ENCODE measurements at places on chromosomes 13 and 19.

GRCh38 chr19:7772752-7773291 lies 9.8 kb downstream of the CLEC4M start:
- DNase-seq, result no peak

- DNase-seq, result no peak
Measured at GRCh38 chr13:60788156-60788829, 391.3 kb downstream of the TDRD3 start.

GRCh38 chr13:76630629-76631230 lies 255.5 kb downstream of the KCTD12 start:
- DNase-seq, result no peak

DNA sequence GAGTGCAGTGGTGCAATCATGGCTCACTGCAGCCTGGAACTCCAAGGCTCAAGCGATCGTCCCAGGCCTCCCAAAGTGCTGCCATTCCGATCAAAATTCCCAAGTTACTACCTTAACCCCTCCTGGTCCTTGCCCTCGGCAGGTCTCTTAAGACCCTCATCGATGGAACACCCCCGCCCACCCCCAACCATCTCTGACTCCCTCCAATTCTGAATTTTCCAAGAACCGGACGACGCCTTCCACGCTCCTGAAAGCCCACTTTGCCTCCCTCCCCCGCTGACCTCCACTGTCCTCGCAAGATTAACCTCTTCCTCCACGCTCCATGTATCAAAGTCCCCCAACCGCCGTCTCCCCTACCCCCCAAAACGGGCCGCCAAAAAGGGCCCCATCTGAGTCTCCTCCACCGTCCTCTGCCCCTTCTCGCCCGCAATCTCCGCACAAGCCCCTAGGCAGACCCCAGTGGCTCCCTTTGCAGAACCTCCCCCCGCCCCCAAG lies 539 bp downstream of the DAPK3 start:
- no peak for DNase-seq

DNA sequence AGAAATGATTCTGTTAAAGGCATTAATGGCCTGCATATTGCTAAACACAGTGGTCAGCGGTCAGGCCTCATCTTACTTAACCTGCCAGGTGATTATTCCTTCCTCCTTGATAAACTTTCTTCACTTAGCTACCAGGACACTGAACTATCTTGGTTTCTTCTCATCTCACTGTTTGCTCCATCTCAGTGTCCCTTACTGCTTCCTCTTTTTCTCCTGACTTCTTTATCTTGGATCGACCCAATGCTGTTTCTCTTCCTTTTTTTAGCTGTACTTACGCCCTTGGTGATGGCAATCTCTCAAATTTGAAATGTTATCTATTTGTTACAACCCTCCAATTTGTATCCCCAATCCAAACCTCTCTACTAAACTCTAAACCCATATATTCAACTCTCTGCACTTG lies 7.8 kb upstream of the CLC start:
- no peak for DNase-seq

GRCh38 chr13:73358606-73359095 lies 299.8 kb downstream of the KLF5 start:
- no peak for DNase-seq

DNA sequence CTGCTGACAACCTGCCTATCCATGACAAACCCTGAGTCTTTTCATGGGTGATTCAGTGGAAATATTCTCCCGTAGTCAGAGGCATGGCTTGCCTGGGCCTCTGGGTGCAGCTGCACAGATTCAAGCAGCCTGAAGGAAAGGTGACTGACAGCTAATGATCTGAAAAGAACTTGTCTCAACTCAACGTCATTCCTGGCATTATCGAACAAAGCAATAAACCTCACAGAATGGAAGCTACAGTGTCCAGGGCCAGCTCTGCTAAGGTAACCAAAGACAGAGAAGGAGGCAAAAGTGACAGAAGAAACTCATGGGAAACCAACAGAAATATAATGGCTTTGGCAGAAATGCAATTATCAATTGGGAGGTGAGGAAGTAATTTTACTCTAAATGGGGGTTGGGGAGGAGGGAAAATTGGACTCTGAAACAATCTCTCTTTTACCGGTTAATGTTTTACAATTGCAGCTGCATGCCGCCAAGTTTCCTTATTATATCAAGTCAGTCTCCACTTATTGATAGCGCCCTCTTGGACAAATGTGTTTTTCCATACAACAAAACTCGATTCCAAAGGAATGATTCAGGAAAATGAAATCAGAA lies 12.9 kb downstream of the STARD13 start:
- no peak for DNase-seq

GRCh38 chr19:41624515-41624914 lies 2.4 kb downstream of the CEACAM4 start:
- no peak for DNase-seq

DNA sequence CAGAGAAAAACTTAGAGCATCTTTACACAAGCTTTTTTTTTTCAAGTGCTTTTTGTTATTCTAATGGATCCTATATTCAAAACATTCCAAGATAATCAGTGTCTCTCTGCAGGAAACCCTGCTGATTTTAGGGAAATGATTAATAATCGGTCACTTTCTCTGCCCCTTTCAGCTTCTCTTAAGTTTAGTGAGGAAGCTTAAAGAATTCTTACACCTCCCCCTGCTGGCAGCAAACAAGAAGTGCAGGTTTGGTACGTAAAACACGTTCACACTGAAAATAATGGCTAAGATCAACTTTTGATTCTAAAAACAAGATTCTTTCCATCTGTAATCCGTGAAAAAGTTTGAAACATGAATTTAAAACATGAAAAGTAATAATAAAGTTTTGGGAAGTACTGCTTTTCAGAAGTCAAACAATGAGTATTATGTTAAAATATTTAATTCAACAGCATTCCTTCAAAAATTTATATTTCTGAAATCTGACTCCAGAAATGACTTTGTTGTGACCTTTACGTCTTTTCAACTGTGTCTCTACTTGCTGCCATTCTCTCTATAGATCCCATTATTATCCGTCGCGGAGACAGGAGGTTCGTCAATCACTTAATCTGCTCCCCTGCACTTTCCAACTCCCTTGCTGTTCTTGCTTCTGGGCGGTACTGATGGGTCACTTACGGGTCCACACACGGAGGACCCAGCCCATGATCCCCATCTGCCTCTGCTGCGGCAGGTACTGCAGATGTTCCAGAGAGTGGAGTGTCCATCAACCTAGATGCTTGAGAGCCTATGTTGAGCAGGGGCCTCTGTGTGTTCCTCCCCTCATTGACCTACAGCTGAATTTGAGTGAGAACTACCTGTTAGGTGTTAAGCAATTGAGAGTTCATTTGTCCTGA lies 203.1 kb upstream of the EDNRB start:
- peak; percentile 41 for DNase-seq

GRCh38 chr19:12666265-12667048 lies at the start of the genes MAN2B1 and WDR83:
Gene MAN2B1 (minus strand): TSS chr19:12666742. CDS start chr19:12666701, 41 bp downstream.
Gene WDR83 (plus strand): TSS chr19:12666807. CDS start chr19:12669791, 2,984 bp downstream.
- DNase-seq, result peak; percentile 81

- DNase-seq, result no peak
Measured at GRCh38 chr13:83024955-83025594, 857.2 kb downstream of the SLITRK1 start.

DNA sequence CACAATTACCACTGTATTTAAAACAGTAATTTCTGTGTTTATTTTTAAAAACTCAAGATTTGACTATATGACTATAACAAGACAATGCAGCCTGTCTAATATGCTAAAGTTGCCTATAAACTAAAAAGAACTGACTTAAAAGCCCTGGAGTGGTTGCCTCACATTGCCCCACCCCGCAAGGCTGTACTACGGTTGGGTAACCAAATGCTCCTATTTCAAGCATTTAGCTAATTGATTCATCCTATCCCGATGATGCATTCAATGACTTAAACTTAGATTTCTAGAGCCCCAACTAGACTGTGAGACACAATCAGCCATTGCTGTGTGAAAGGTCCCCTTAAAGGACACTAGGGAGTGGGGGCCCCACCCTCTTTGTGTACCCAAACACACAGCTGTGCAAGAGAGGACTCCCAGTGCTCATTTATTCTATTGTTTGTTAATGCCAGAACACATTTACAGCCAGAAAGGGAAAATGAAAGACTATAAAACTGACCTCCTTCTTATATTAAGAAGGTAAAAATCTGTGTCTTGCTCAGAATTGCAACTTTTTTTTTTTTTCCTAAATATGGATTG lies 66.9 kb downstream of the MIPEP start:
- no peak for DNase-seq

DNA sequence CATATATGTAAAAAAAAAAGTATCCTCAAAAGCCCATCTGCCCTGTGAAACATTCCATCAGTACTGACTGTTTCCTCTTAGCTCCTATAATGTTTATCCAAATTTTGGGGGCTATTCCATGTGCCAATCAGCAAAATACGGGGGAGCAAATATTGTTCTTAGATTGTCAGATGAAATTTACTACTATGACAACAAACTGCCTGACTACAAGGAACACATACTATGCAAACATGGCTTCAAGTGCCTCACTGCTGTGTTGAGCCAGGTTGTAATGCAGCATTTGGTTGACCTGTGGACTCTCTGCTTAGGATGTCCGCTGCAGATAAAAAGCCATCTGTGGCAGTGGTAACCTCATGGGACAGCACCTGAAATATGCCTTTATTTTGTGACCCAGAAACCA lies 98.2 kb upstream of the SCEL start:
- DNase-seq, result no peak

DNA sequence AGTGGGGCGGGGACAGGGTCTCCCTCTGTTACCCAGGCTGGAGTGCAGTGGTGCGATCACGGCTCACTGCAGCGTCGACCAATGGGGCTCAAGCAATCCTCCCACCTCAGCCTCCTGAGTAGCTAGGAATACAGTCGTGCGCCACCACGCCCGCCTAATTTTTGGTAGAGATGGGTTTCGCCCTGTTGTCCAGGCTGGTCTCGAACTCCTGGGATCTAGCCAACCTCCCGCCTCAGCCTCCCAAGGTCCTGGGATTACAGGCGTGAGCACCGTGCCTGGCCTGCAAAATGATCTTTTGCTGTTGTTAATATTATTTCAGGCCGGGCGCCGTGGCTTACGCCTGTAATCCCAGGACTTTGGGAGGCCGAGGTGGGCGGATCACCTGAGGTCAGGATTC lies 621 bp upstream of the TGDS start:
- DNase-seq, result no peak

DNA sequence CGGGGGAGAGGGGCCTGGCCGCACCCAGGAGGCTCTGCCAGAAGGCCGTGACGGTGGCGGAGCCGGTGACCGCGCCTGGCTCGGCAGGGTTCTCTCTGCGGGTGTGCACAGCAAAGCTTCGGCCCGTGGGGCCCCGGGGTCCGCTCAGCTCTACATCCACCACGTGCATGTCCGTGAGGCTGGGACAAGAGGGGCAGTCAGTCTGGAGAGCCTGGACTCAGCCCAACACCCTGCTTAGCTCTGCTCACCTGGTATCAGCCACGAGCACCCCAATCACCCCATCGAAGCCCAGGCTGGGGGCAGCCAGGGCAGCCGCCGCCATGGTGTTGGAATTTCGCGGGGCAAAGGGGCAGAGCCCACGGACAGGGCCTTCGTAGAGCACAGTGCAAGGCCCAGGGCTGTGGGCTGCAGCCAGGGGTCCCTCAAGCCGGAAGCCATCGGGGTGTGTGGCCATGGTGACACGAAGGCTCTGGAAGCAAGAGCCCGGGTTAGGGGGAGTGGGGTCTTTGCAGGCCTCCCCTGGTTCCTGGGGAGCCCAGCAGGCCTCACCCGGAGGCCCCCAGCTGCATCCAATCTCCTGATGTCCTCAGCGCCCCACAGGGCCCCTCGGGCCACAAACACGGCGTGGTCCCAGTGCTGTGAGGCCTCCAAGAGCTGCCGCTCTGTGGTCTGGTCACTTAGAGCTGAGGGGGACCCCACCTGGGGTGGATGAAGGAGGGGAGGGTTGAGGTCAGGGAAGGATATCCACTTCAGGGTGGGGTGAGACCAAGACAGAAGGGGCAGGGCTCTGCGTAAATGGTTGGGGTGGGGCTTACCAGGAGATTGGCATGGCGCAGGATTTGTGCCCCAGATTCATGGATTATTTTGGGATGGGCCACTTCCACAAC lies 1.4 kb downstream of the ASPDH start:
- DNase-seq, result no peak

DNA sequence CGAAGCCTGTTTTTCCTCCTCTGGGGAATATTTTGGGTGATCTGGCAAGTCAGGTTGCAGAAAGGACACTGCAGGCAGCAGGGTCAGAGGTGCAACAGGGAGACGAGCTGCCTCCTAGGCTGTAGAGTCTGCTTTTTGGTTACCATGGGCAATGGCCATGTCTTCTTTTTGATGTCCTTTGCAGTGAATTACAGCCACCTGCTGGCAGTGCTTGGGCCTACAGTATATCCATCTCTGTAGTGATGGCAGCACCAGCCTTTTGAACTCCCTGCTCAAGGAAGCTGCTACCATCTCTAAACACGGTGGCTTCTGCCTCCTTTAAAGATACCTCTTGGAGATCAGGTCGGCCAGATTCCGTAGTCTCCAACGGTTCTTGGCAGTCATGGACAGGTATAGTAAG lies 73.9 kb downstream of the WTIP start:
- no peak for DNase-seq

DNA sequence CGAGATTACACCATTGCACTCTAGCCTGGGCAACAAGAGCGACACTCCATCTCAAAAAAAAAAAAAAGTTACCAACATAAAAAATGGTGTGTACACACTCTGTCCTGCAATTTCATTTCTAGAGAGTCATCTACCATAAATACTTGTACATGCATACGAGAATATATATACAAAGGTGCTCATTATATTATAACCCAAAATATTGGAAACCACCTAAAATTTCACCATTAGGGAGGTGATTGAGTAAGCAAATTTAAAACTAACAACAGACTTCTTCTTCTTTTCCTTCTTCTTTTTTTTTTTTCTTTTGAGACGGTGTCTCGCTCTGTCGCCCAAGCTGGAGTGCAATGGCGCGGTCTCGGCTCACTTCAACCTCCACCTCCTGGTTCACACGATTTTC lies 7.4 kb upstream of the C5AR1 start:
- DNase-seq, result no peak

DNA sequence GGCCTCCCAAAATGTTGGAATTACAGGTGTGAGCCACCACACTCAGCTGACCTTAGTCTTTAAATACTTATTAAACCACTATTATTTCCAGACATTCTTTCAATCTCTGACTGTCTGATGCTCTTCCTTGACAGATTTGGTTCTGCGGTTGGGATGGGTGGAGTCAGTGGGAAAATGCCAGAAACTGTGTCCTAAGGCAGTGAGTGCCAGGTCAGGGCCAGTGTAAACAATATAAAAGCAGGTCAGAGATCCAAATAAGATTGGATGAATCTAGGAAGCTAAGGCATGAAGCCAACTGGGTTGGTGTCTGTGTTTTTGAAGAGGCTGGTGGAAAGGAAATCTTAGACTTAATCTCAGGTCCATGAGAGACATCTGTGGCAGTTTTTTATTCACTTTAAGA lies 74.7 kb downstream of the KLF5 start:
- DNase-seq, result no peak

All from endothelial cell (in vitro differentiated cells).